RPMI7951 (cell line): ENCODE measurements at places on chromosomes 4 and X. TPM values are rescaled to one million over a fixed set of nuclear protein-coding genes. Genes with fewer than 3 reads are reported as not detected.
A peak's percentile ranks its signal among the peaks of the same experiment; 100 is the strongest.

DNA sequence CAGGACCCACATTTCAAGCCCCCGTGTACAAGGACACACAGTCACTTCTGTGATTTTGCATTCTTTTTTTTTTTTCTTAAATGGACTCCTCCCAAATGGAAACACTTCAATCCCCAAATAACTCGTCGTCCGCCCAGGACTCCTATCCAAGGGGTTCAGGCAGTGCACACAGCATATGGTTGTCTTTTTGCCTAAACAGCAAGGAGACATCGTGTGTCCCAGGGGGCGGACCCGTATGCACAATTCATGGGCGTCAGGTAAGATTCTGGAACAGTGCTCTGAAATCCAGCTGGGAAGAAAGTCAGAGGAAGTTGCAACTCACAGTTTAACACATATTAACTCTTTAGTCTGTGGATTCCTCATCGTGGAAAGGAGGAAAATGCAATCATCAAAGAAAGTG is 231.3 kb downstream of the SHOX start:
- no peak for DNase-seq

DNA sequence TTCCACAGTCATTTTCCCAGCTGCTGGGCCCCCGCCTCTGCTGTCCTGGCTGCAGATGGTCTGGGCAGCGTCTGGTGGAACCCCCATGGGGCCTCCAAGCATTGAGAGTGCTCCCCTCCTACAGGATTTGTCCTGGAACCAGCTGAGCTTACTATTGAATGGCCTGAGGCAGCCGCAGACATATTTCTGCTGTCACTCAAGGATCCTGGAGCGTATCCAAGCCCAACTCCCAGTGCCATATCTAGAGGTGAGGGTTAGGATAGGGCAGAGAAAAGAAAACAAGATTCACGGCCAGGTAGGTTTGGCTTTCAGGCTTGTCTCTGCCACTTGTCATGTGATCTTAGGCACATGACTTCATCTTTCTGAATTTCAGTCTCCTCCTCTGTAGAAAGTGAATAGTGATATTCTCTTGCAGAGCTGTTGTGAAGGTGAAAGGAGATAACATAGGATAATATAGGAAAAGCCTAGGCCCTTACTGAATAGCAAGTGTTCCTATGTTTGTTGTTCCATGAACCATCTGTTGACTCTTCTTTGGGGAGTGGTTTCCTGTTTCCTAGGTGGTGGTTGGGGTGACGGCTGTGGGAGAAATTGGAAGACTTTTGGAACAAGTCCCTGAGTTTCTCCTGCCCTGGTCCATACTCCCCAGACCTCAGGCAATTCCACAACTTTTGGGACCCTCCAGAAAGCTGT is 52.3 kb downstream of the SEPSECS start:
- DNase-seq, result no peak

TMA16 gene
- 31.5 and 35.1 TPM in 2 replicates for total RNA-seq

PPARGC1A gene
- total RNA-seq, result 0.20 and 0.24 TPM in 2 replicates

DNA sequence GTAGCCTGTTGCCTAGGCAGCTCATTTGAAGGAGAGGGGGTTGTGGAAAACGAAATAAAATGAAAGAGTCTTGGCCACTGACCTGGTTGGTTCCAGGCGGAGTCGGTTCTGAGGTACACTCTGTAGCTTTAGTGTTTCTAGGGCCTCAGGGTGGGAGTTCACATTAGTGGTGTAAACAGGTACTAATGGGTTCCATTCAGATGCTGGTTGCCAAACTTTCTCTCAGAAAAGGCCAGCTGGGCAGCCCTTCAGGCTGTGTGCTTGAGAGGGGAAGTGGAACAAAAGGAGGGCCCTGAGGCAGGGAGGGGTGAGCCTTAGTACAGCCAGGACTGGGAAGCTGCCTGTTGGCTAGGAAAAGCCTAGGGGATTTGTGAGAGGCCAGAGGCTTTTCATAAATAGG is 24.8 kb downstream of the NHSL2 start:
- no peak for DNase-seq

ZXDA gene
- 4.2 TPM in 2 replicates for total RNA-seq

DNA sequence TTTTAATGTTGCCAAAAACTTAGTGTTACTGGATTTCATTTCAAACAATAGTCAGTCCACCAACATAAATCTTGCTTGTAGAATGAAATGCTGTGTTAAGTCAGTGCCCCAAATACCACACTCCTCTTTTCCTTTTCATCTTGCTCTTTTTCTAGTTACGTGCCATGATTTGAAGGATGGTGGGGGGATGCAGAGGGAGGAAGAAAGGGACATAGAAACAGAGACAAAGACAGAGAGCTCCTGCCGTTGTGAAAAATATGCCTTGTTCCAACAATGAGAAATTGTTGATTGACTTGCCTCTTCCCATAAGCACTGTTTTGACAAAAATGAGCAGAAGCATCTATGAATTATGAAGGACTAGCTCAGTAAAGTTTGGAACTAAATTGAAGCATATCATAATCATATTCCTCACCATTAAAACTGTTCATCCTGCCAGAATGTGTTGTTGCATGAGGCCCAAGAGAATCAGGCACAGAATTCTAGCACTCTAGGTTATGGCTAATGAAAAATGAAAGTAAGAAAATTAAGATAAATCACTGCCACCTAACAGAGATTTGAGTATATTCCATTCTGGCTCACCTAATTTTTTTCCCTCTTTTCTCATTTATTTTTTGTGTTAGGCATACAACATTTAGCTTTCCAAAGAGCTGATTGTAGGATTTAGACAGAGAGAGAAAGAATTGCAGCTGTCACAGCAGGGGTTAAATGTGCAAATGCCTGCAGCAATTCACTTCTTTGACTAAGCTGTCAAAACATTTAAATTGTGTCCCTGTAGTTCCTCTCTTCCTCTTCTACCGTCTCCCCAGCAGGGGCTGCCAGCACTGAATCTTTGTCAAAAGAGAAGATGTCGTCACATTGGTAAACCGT is 111.6 kb upstream of the PTPN13 start:
- peak; percentile 50 for DNase-seq

GRCh38 chrX:57906790-57907189 is 3.5 kb downstream of the ZXDA start:
- peak; percentile 72 for DNase-seq

GRCh38 chrX:16488959-16489358 is 161.0 kb upstream of the S100G start:
- DNase-seq, result no peak

GRCh38 chr4:64250061-64250460 is 159.2 kb downstream of the TECRL start:
- no peak for DNase-seq

- no peak for DNase-seq
These were observed 67.6 kb upstream of the GPR101 start for GRCh38 chrX:137101273-137101990.

IL2RG gene
- total RNA-seq, result not detected in 2 replicates

GRCh38 chr4:128590034-128590740 is 219.3 kb upstream of the JADE1 start:
- no peak for DNase-seq

DNA sequence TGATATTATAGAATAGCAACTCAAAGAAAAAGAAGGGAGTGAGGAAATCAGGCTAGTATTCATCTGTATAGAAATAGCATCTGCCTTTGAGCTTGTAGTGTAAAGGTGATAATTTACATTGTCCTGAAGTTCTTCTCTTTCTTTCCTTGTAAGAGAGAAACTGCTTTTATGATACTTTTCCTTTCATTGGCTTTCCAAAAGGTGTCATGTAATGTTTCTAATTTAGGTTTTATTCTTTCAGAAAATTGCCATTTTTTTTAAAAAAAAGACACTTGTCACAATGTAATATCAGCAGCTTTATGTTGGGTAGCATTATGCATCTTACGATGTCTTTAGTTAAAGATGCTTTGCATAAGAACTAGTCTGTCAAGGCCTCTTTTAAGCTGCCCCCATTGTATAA is 1153.8 kb upstream of the PCDH7 start:
- DNase-seq, result no peak

VSIG4 gene
- not detected in 2 replicates for total RNA-seq

DNA sequence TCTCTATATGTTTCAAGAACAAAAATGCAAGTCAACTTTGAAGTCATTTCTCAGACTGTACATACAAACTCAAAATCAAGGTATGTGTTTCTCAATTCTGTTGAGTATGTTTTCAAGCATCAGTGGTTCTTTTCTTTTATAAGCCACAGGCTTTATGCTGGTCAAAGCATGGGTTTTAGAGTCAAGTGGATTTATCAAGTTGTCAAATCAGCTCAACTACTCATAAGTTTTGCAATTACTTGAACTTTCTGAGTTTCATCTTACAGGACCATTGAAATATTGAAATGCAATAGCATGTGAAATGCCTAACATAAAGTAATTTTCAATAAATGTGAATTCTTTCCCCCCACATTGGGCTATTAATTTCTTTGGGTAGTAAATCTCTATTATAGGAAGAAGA is 239.9 kb upstream of the DKK2 start:
- no peak for DNase-seq

- DNase-seq, result peak; percentile 39
These were observed 999.9 kb downstream of the GLUD2 start for GRCh38 chrX:122047261-122047660.

- no peak for DNase-seq
These were observed 124.3 kb upstream of the STX18 start for GRCh38 chr4:4666187-4666586.

P2RY4 gene
- total RNA-seq, result 0.24 TPM in 1 of 2 replicates, not detected in the other

- DNase-seq, result no peak
These were observed 138.6 kb upstream of the GPR101 start for GRCh38 chrX:137172317-137172948.

DMD gene
- 2.0 and 2.1 TPM in 2 replicates for total RNA-seq

IL9R gene
- 0.10 and 0.12 TPM in 2 replicates for total RNA-seq

GRCh38 chr4:24262084-24262483 is 322.3 kb downstream of the DHX15 start:
- DNase-seq, result no peak

- DNase-seq, result no peak
These were observed 110.3 kb upstream of the PTPN13 start for GRCh38 chr4:86483773-86484172.

- no peak for DNase-seq
These were observed 875 bp downstream of the RGS12 start for GRCh38 chr4:3293401-3294391.

ANXA10 gene
- total RNA-seq, result 0.24 TPM in 1 of 2 replicates, not detected in the other

DNA sequence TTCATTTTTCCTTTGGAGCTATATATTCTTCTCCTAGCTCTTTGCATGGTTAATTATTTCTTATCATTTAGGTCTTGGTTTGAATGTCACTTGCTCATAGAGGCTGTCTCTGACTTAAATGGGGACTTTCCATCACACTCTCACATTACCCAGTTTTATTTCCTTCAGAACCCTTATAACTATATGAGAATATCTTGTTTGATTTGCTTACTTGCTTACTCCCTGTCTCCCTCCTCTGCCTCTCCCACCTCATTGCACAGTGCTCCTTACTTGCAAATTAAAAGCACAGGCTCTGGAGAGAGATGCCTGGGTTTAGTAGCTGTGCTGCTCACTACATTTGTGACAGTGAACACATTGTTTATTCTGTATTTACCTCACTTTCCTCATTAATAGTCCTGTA is 174.6 kb downstream of the SOWAHB start:
- DNase-seq, result peak; percentile 38

DNA sequence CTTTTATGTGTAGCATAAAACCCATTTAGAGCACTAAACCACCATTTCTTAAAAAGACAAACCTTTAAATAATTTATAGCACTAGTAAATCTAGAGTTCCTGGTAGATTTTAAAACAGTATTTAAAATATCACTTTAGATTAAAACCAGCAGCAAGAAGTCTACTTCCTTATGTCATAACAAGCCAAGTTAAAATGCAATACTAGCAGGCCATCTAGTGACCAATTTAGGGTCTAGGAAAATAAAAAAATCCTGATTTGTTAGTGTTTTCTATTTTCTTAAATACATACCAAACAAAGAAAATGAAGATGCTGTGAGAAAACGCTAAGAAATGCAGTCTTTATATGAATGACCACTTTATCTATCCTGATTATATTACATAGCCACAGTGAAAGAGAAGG is 53.9 kb downstream of the PAPSS1 start:
- DNase-seq, result peak; percentile 25

- DNase-seq, result no peak
These were observed 233.9 kb upstream of the EDA2R start for GRCh38 chrX:66872771-66873170.

DNA sequence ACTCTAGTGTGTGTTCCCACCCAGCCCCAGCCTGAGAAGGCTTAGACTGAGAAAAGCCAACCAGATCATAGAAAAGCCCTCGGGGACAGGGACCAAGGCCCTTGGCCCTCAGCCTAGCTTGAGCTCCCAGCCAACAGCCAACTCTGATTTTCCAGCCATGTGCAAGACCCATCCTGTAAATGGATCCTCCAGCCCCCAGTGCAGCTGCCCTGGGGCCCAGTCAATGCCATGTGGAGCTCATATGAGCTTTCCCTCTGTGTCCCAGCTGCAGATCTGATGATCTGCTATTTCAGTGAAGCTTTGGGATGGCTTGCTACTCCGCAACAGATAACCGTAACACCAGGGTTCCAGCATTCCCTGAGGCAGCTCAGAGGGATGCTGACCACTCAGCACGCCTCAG is 40.5 kb upstream of the CDKN2AIP start:
- peak; percentile 49 for DNase-seq

CT45A10 gene
- 0.29 and 0.72 TPM in 2 replicates for total RNA-seq

DNA sequence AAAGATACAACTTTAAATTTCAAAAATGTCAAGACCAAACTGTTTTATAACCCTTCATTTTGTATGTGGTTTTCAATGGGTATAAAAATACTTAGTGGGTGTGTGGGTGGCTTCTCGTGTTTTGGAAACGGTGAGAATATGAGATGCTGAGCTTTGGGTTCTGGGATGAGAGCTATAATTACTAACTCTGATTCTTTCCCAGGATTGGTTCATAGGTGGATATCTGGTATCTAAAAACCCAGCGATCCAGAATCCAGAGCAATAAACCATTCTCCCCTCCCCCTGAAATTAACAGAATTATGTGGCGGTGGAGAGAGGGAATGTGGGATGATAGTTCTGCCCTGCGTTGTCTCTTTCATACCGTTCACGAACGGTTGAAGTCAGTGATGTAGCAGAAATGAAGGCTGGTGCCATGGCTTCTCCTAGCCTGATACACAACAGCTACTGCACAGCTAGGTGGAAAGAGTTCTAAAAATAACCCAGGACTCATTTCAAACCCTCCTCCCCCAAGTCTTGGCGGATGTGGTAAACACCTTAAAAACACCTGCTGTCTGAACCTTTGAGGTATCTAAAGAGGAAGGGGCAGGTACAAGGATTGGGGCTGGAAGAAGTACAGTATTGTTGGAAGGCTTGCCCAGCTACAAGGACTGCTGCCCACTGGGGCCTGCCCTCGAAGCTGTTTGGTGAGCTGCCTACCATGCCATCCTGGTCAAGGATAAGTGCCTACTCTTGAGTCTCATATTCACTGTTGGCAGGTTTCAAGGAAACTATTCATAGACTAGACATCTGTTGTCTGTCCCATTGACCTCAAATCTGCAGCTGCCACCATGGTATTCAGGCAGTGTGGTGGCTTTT is 44.5 kb downstream of the SEPTIN11 start:
- peak; percentile 45 for DNase-seq
